NCI-H1694 (cell line): ENCODE measurements at places on chromosomes 13 and 19.

GRCh38 chr13:75467040-75467728, 14.8 kb downstream of the TBC1D4 start:
- DNase-seq: no peak

- no peak for DNase-seq
These were observed 400.0 kb upstream of the TSHZ3 start for GRCh38 chr19:31749231-31749630.

- DNase-seq: no peak
These were observed 25.6 kb downstream of the EPS15L1 start for GRCh38 chr19:16446108-16446723.

GRCh38 chr13:42905579-42905978, 86.5 kb downstream of the EPSTI1 start:
- DNase-seq: no peak

DNA sequence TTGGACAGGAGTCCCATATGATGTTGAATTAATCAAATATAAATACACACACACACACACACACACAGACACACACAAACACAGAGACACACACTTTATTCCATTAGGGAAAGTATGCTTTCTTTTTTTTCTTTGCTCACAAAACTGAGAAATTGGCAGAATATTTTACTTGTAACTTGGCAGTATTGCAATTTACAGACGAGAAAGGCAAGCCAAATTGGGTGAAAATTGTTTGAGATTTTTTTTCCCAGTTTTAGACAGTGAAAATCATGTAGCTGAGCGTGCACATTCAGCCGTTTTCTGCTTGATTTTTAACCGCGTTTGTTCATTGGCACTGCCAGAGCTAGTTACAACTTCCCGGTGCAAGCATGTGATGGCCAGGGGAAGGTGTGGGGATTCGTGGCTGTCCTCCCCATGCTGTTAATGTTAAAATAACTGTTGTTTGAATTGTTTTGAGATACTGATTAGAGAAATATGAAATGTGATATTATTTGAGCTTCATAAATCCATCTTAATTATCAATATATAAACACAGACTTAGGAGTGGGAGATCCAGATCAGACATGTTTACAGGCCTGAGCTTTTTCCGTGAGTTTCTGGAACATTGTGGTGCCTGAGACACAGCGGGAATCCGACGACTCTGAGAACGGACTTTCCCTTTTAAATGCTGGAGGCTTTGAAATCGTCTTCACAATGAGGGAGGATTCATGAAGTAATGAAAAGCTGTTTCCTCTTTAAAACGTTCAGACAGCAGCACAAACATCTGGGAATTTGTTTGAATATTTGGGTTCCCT, 125.5 kb downstream of the KCNRG start:
- DNase-seq: no peak
